HCT116 (cell line): ENCODE measurements at places on chromosomes 4 and X. TPM values are rescaled to one million over a fixed set of nuclear protein-coding genes. Genes with fewer than 3 reads are reported as not detected.

The NEXMIF gene
- not detected for total RNA-seq

The SLC10A6 gene
- total RNA-seq: not detected

The ZNF674 gene
- total RNA-seq: 5.2 TPM

The NOX1 gene
- total RNA-seq: not detected

The RRH gene
- total RNA-seq: 0.42 TPM

The AIMP1 gene
- 67.4 TPM for total RNA-seq

The NXF2B gene
- total RNA-seq: not detected

The SSX1 gene
- total RNA-seq: not detected

The DCAF8L2 gene
- not detected for total RNA-seq

The GAGE12C gene
- total RNA-seq: not detected

The SH3RF1 gene
- 59.5 TPM for total RNA-seq

The DGKK gene
- total RNA-seq: not detected

The SERTM2 gene
- not detected for total RNA-seq

The ARX gene
- 0.22 TPM for total RNA-seq

The MAP9 gene
- total RNA-seq: 0.32 TPM

The PCYT1B gene
- not detected for total RNA-seq

The SMIM10 gene
- total RNA-seq: not detected

The NMU gene
- total RNA-seq: 81.1 TPM

The IL2RG gene
- total RNA-seq: 0.64 TPM

The TKTL1 gene
- 0.34 TPM for total RNA-seq

The TRIM60 gene
- total RNA-seq: not detected

The F8A1 gene
- total RNA-seq: 28.8 TPM

The TFE3 gene
- 17.1 TPM for total RNA-seq

The ADRA2C gene
- total RNA-seq: 28.1 TPM

The HTR2C gene
- not detected for total RNA-seq

The KIAA1210 gene
- not detected for total RNA-seq

The ENOX2 gene
- 12.9 TPM for total RNA-seq

The PDE6B gene
- total RNA-seq: not detected

The ZC4H2 gene
- total RNA-seq: 8.8 TPM

The ZIC3 gene
- not detected for total RNA-seq

The TRIM61 gene
- 0.15 TPM for total RNA-seq

The KLF8 gene
- 1.2 TPM for total RNA-seq

The ZFP42 gene
- total RNA-seq: 0.12 TPM

The GPC4 gene
- 9.7 TPM for total RNA-seq

The DYNLT3 gene
- total RNA-seq: 20.9 TPM

The TMSB15C gene
- total RNA-seq: not detected

The TMEM35A gene
- total RNA-seq: not detected

The MAGEC3 gene
- not detected for total RNA-seq

The TMPRSS11F gene
- total RNA-seq: not detected

The NOA1 gene
- 38.4 TPM for total RNA-seq

The HELQ gene
- 14.6 TPM for total RNA-seq

The PRDM8 gene
- 1.4 TPM for total RNA-seq

The ITGB1BP2 gene
- 3.5 TPM for total RNA-seq

The ZNF630 gene
- not detected for total RNA-seq

The USP17L21 gene
- total RNA-seq: not detected

The SRPK3 gene
- total RNA-seq: not detected

The LRIT3 gene
- 0.47 TPM for total RNA-seq

The CCDC149 gene
- total RNA-seq: 5.3 TPM

The FAM47E gene
- 0.91 TPM for total RNA-seq

The MID1 gene
- 48.8 TPM for total RNA-seq
